ENCODE measurements at places on chromosomes 12 and 14.

GRCh38 chr14:45891417-45892080 lies 638.5 kb upstream of the MIS18BP1 start:
- peak; percentile 30 for DNase-seq

DNA sequence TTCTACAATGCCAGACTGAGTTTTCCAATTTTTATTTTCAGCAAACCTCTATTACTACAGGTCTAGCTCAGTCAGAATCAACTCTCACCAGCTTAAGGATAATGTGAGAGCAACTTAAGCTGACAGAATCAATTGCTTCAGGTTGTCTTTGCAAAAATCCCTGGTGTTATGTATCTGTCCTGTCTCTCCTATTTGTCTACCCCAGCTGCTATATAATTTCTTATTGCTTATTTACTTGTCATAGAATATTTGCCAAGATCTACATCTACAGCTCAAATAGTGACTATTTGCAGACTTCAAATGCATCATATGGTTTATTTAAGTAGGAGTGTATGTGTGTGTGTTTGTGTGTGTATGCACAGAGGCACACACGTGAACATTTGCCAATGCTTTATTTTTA lies 54.1 kb downstream of the FOXG1 start:
- no peak for DNase-seq

DNA sequence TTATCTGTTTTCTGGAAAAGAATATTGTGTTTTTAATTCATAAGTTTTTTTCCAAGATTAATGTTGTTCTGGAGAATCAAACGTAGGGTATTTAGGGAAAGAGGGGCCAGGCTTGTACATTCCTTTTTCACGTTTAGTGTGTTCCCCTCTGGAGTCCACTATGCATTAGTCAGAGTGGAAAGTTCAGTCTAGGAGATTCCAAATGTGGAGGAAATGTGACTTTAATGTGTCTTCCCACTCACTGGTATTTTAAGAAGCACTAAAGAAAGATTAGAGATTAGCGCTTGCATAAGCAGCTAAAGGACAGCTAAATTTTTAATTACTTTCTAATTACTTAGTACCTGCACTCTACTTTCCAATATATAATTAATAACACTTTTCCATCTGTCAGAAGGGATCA lies 4.4 kb upstream of the PDE6H start:
- DNase-seq: no peak

DNA sequence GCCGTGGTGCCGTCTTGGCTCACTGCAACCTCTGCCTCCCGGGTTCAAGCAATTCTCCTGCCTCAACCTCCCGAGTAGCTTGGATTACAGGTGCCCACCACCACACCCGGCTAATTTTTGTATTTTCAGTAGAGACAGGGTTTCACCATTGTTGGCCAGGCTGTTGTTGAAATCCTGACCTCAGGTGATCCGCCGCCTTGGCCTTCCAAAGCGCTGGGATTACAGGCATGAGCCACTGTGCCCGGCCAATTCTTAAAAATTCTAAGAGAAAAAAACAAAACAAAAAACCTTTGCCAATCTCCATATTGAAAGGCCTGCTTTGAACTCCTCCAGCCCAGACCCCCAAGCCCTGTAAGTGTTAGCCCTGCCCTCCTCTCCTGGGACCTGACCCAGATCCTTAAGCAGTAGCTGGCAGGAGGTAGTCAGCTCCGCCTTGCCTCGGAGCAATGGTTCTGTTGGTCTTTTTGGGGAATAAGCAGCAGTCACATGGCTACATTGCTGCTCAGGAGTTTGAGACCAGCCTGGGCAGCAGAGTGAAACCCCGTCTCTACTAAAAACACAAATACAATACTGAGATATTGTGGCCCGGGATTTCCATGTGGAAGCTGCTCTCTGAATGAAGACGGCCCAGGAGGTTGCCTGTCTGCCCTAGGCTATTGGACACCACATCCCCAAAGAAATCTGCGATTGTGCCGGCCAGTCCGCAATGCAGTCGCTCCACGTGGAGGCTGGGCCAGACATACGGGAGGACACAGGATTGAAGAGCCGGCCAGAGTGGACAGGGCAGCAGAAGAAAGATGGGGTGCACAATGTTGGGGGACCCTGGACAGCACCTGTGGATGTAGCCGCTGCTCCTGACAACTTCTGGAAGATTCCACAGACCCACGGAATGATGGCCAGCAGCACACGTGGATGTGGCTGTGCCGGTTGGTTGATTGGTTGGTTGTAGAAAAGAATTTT lies 28.8 kb upstream of the BEGAIN start:
- DNase-seq: peak; percentile 15

- peak; percentile 21 for DNase-seq
Observed at GRCh38 chr12:117850048-117850447, 118.7 kb downstream of the KSR2 start.

DNA sequence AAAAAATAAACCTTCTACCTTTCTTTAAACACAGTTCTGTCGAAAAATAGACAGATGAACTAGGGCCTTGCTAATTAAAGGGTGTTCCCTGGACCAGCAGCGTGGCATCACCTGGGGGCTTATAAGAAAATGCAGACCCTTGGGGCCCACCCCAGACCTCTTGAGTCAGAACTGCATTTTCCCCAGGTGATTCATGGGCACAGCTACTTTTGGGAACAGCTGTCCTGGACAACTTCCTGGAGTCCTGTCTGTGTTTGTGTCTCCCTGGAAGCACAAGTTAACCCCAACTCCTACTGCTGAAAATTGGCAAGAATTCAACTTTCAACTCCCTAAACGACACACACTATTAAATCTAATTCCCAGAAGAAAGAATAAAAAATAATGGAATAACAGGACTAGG lies 17.8 kb downstream of the FBLN5 start:
- DNase-seq: no peak

DNA sequence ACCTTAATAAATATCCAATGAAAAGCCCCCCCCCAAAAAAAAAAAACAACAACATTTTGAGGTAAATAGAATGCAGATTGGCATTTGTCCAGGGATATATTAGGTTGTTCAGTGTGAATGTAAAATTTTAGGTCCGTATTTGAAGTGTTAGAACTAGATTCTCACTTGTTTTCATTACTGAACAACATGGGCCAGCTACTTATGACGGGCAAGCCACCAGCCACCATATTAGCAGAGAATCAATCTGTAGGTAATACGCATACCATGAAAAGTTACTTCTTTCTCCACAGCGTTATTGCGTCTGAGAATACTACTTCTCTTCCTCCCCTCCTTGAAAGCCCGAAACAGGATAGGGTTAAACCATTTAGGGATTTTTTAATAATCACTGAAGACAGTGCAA lies 5.4 kb downstream of the FLRT2 start:
- peak; percentile 24 for DNase-seq

DNA sequence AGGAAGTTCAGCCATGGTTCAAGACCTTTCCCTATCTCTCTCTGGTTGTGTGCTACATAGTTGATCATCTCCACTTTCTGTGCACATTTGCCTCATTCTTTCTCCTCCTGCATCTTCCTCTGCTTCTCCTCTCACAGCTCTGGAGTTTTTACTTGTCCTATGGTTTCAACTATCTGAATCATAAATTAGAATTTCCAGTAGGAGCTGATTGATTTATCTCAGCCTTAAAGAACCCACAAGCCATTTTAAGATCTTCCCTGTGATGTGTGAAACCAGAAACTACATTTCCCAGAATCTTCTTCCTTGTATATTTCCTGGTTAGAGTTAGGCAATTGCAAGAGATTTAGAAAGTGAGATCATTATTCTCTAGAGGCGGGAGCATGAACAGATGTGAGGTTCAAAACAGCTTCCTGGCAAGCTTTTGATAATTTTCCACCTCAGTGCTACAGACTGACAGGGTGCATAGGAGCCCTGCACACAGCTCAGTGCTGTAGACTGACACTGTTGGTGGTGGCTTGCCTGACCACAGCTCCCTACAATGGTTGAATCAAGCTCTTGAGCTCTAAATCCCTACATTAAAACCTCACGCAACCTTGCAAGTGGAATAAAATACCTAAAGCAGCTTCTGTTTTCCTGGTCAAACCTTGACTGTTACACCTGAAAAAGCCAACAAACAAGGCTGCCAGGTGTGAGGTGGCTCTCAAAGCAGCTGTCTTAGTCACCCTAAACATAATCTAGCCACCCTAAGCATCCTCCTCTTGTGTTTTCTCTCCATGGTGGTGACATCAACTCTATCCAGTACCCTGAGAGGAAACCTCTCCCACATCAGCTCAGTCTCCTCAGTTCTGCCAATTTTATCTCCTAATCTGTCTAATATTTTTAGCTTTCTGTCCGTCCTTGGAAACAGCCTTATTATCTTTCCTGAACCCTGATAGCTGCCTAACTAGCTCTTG lies 21.5 kb upstream of the IFNG start:
- DNase-seq: no peak

DNA sequence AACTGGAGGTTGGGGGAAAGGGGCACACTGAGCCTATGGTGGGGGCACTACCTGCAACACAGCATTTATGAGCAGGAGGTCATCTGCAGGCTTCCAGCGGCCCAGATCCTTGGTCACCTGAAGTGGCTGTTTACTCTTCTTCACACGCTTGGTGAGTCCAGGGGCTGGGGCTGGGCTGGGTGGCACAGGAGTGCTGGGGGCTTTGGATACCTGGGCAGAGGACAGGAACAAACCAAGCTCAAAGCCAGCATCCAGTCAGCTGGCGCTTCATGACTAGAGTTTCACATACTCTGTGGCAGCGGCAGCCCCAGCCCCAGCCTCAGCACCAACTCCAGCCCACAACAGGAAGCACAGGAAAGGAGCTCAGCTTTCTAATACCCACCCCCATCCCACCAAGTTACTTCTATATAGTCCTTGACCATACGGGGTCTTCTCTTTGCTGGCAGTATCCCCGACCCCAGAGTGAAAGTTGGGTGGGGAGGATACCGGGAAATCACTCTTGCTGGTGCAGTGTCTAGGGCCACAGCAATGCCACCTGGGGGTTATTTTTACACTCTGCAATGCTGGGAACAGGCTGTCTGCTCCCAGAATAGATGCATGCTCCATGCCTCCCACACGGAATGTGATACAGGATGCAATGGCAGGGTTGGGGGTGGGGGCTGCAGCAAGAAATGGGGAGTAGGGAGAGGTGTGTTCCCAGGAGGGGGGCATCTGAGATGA lies 3.1 kb downstream of the MCRS1 start:
- DNase-seq: no peak

DNA sequence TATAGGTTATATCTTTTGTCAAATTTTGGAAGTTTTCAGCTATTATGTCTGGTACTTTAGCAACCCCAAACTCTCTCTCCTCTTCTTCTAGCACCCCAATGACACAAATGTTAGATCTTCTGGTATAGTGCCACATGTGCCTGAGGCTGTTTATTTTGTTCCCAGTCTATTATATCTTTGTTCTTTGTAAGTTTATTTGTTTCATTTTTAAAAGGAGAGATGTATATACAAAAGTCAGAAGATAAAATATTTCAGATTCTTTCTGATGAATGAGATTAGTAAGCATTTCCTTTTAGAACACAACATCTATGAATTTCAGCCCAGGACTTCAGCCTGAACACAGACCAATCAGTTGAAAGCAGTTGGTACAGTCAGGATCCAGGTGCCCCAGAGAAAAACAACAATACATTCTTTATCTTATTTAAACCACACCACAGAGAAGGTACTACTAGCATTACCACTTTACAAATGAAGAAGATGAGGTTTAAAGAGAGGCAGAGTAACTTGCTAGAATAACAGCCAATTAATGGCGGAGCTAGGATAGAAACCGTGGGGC lies 114.1 kb upstream of the BTG1 start:
- no peak for DNase-seq

- no peak for DNase-seq
Observed at GRCh38 chr14:66129224-66129623, 356.9 kb upstream of the CCDC196 start.

DNA sequence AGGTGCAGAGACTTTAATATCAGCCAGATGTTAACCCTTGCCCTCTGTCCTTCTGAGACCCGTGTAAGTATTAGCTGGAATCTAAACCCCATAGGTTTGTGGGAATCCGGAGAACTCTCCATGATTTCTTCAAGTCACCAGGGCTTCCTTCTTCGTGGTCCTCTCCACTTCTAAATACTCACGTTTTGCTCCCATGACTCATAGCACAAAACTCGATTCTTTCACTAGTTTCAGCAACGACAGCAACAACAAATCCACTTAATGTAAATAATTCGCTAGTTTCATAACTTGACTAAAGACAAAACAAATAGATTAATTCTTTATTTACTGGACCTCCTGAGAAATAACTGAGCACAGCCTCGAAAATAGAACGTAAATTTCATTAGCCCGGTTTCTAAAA lies 4.4 kb upstream of the CLEC2A start:
- DNase-seq: no peak

DNA sequence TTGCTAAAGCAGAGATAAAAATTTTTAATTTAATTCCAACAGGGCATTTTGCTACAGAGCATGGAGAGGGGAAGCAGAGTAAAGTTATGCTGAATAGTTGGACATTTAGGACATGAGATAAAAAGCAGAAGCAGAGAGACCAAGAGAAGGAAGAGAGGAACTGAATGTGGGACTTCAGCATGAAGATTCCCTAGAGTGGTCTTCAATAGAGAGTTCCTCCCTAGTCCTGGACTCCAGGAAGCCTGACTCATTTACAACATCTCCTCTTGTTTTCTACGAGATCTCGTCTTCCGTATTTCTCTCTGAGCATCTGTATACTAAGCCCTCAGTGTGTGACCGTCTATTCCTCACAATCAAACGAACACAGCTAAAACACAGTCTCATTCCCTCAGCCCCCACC lies 35.2 kb upstream of the IFT81 start:
- no peak for DNase-seq

GRCh38 chr14:105471297-105471821 lies 3.3 kb upstream of the CRIP2 start:
- DNase-seq: no peak

DNA sequence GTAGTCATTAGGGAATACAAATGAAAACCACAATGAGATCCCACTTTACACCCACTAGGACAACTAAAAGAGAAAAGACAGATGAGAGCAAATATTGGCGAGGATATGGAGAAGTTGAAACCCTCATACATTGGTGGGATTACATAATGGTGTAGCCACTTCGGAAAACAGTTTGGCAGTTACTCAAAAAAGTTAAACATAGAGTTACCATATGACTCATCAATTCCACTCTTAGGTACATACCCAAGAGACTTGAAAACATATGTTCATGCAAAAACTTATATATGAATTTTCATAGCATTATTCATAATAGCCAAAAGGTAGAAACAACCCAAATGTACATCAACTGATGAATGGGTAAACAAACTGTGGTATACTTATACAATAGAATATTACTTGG lies 27.1 kb downstream of the ALDH1L2 start:
- DNase-seq: no peak

GRCh38 chr12:86158956-86159355 lies 97.2 kb downstream of the MGAT4C start:
- DNase-seq: no peak

- DNase-seq: no peak
Observed at GRCh38 chr14:90676356-90676755, 139.9 kb downstream of the TTC7B start.

All from right hindlimb (tissue), 1 donor.